ENCODE measurements at places on chromosomes 7 and 10. TPM values are rescaled to one million over a fixed set of nuclear protein-coding genes. Genes with fewer than 3 reads are reported as not detected.

GRCh38 chr10:15182540-15183207, 14.2 kb upstream of the NMT2 start:
- no peak for DNase-seq

DNA sequence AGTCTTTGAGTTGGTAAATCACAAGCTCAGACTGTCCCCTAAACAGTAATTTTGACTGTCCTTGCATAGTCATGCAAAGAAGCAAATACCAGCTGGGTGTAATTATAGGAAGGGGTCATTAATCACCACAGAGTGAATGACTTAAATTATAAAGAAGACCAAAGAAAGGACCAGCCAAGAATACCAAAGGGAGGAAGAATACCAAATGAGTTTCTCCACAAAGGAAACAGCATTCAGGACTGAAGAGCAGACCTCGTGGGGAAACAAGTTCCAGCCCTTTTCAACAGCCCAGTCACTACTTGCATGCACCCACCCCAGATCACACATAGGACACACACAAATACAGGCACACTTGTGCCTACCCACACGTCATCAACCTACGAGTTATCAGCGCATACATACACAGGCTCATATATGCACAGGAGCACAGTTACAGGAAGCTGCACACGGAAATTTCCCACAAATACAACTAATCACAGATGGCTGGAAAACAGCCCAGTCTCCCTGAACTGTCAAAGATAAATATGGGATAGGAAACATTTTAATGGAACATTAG, 77.6 kb downstream of the DENND2A start:
- no peak for DNase-seq

DNA sequence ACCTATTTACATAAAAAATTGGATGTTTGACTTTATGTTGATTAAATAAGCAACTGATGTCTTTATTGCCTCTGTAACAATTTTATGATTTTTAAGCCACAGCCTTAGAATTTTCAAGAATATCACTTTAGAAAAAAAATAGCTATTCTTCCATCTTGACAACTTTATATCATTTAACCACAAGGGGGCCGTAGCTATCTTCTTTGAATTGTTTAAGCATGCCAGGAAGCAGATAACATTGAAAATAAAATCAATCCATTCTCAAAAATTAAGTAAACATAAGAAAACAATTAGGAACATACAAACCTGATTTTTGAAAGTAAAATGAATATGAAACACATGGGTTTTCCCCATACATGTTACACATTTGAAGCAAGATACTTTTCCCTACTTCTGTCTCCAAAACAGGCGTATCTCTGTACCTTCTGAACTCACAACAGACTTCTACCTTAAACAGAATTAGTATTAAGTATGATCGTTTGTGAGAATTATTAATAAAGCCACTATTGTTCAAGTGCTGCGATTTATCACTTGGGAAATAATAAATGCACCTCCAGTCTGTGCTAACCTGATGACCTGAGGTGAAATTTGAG, 209.0 kb downstream of the CACNA2D1 start:
- DNase-seq, result no peak

DNA sequence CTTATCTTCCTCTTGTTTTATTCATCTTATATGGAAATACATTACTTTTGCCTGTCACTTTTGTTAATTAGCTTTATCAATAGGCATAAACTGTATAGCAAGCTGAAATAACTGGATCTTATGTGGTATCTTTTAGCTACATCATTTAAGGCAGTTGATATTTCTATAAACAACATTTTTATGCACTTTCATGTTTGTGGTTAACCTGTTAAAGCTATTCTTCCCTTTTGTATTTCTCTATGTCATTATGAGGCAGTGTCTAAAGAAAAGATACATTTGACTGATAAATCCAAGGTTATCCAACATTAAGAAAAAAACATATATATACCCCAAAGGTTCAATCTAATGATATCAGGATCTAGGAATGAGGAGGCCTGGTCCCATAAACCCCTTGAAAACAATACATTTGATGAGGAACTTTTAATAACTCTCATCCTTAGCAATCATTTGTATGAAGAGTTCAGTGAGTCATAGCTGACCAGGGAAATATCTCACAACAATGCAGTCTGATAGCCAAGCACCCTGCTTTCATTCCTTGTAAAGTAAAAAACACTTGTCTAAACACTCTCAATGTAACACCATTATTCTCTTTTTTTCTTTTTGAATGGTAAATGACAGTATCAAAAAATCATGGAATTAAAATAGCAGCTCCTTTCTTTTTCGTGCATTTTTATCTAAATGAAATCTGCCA, 300.9 kb downstream of the NEBL start:
- no peak for DNase-seq

DNA sequence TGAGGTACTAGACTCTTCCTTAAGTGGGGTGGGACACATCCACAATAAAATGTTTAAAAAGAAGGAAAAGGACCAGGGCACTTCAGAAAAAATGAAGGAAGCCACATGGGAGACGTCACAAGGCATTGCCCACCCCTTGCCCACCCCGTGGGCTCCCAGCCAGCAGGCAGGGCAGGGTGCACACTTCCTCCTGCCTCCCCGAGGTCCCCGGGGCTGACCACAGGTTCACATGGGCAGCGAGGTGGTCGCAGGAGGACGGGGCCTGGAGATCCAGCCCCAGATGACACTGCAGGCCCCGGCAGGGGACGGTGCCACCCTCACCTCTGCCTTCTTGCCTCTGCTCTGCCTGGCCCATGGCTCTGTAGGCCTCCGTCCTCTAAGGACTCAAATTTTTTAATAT, 45.6 kb downstream of the PWWP2B start:
- DNase-seq, result no peak

Gene PIK3AP1
- polyA plus RNA-seq, result 0.04 TPM
